ENCODE measurements at places on chromosomes 5 and 9. TPM values are rescaled to one million over a fixed set of nuclear protein-coding genes. Genes with fewer than 3 reads are reported as not detected.

- H3K4me1 ChIP-seq: peaks cover 34% of the 10 kb centered on the region
- H3K36me3 ChIP-seq: no peaks in the 10 kb centered on the region
- H3K4me3 ChIP-seq: peak overlapping the region; percentile 93
- H3K27me3 ChIP-seq: no peaks in the 10 kb centered on the region
These were observed 1.3 kb upstream of the NIPBL start for GRCh38 chr5:36875051-36875789.

- no peaks in the 10 kb centered on the region for H3K4me1 ChIP-seq
- H3K4me3 ChIP-seq: no peak overlapping the region
- no peaks in the 10 kb centered on the region for H3K36me3 ChIP-seq
- H3K27ac ChIP-seq: no peak overlapping the region
- no peak for DNase-seq
These were observed 287.0 kb downstream of the GAS1 start for GRCh38 chr9:86660146-86660943.

GRCh38 chr5:150599917-150600511 lies 40.4 kb upstream of the SYNPO start:
- no peaks in the 10 kb centered on the region for H3K36me3 ChIP-seq
- H3K27me3 ChIP-seq: no peaks in the 10 kb centered on the region
- H3K4me3 ChIP-seq: no peak overlapping the region

DNA sequence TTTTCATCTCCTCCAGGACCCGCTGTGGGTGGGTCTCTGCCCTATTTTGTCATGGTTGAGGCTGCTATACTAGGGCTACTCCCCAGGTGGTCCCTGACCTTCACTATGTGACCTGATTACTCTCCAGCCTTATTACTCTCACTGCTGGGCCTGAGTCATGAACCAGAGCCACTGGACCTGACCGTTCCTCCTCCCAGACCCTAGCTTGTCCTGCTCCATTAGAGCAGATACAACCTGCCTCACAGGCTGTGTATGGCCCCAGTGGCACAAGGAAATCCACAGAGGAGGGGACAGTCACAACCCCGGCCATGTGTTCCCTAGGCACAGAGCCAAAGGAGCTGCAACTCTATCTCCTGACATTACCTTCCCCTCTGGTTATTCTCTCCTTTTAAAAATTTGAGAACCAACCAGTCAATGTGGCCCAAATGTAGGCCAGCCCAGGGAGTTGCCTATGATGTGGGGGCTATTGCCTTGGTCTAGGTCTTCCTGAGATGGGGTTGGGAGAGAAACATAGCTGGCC lies 96.0 kb upstream of the FSTL4 start:
- H3K4me1 ChIP-seq: no peaks in the 10 kb centered on the region
- no peak overlapping the region for H3K4me3 ChIP-seq
- DNase-seq: no peak
- H3K27me3 ChIP-seq: peaks cover 2% of the 10 kb centered on the region
- no peak overlapping the region for H3K27ac ChIP-seq

- no peak overlapping the region for H3K4me3 ChIP-seq
- no peaks in the 10 kb centered on the region for H3K4me1 ChIP-seq
- no peak overlapping the region for H3K27ac ChIP-seq
- no peaks in the 10 kb centered on the region for H3K27me3 ChIP-seq
These were observed 109.8 kb downstream of the HMHB1 start for GRCh38 chr5:143921525-143922311.

GRCh38 chr5:76952795-76953536 lies at the start of gene CRHBP:
TSS of gene CRHBP (plus strand) at chr5:76953045. CDS start at chr5:76953135, 90 bp downstream.
- peak within 1 kb of the TSS; percentile 59 for H3K4me3 ChIP-seq
- no peaks in the 10 kb centered on the region for H3K36me3 ChIP-seq
- H3K27me3 ChIP-seq: no peaks in the 10 kb centered on the region
- no peak for DNase-seq

DNA sequence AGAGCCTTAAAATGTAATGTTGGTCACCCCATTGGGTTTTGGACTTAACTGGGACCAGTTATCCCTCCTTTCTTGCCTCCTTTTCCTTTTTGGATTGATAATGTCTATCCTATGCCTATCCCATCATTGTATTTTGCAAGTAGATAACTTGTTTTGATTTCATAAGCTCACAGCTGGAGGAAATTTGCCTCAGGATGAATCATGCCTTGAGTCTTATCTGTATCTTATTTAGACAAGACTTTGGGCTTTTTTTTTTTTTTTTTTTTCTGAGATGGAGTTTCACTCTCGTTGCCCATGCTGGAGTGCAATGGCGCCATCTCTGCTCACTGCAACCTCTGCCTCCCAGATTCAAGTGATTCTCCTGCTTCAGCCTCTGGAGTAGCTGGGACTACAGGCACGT lies 443.3 kb downstream of the DNAH5 start:
- H3K4me3 ChIP-seq: no peak overlapping the region
- DNase-seq: no peak
- H3K36me3 ChIP-seq: no peaks in the 10 kb centered on the region
- no peak overlapping the region for H3K27ac ChIP-seq
- H3K27me3 ChIP-seq: no peaks in the 10 kb centered on the region

DNA sequence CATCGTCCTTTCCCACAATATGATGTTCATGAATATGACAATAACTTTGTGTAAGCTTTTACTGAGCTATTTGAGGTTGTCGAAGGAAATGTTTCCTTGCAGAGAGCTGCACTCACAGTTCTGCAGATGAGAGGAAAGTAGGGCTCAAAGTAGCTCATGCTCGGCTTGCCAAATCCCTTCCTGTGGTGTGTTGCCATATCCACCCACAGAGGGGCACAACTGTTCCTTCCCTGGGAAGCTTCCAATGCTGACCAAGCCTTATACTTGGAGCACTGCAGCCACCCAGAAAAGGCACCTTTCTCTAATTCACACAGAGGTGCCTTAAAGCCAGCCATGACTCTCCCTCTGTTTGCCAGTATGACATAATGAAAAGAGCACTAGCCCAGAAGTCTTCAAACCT lies 390.3 kb downstream of the CAAP1 start:
- H3K4me1 ChIP-seq: no peaks in the 10 kb centered on the region
- no peak overlapping the region for H3K27ac ChIP-seq
- no peaks in the 10 kb centered on the region for H3K36me3 ChIP-seq
- H3K4me3 ChIP-seq: no peak overlapping the region

DNA sequence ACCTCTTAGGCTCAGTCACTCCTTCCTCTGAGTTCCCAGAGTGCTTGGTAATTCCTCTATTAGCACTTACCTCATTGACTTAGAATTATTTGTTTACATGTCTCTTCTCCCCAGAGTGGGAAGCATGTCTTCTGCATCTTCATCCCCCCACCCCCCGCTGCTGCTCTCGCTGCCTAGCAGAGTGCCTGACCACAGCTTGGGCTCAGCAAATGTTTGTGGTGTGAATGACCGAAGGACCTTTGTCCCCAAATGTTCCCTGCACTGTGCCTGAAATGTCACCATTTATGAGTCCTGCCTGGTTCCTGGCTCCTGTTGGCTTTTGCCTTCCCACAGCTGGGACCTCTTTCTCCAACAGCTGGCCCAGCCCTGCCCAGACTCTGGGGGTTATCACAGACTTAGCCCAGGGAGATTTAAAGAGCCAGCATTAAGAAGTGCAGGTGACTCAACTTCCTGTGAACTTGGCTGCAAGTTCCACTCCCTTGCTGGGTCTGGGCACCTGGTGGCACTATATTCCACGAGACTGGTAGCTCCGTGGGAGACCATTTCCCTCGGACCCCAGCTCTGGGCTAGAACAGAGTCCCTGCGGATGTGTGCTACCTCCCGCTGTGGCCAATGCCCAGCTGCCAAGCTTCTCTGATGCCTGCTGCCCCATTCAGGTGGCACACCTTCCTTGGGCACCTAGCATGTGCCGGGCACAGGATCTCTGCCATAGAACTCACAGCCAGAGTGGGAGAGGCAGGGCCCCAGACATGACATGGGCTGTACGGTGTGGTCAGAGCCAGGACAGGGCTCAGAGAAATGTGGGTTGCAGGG lies 1.8 kb upstream of the HMCN2 start:
- H3K27me3 ChIP-seq: no peaks in the 10 kb centered on the region
- H3K36me3 ChIP-seq: no peaks in the 10 kb centered on the region

DNA sequence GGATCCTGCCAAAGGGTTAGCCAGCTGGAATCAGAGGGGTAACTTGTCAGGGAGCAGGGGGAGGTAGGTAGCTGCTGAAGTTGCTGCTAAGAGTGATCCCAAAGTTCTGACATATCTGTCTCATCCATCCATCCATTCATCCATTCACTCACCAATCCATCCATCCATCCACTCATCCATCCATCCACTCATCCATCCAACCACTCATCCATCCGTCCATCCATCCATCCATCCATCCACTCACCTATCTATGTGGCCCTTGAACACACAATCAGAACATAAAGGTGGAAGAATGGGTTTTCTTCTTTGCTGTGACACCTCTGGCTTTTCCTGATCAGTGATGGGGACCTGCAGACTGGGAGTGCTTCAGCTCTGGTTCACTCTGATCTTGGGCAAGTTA lies 3.0 kb upstream of the C5orf52 start:
- peaks cover 12% of the 10 kb centered on the region for H3K4me1 ChIP-seq
- H3K27ac ChIP-seq: no peak overlapping the region
- H3K36me3 ChIP-seq: no peaks in the 10 kb centered on the region

GRCh38 chr5:159971931-159972461 lies 36.9 kb upstream of the TTC1 start:
- no peak overlapping the region for H3K27ac ChIP-seq
- no peaks in the 10 kb centered on the region for H3K36me3 ChIP-seq
- H3K27me3 ChIP-seq: no peaks in the 10 kb centered on the region
- peaks cover 4% of the 10 kb centered on the region for H3K4me1 ChIP-seq
- no peak for DNase-seq

GRCh38 chr5:965604-966344 lies 42.8 kb upstream of the NKD2 start:
- no peaks in the 10 kb centered on the region for H3K4me1 ChIP-seq
- no peaks in the 10 kb centered on the region for H3K36me3 ChIP-seq
- no peak overlapping the region for H3K4me3 ChIP-seq

GRCh38 chr9:13369431-13369830 lies 89.9 kb upstream of the MPDZ start:
- H3K27me3 ChIP-seq: no peaks in the 10 kb centered on the region
- H3K27ac ChIP-seq: no peak overlapping the region

GRCh38 chr9:13868336-13868735 lies 445.6 kb downstream of the NFIB start:
- no peaks in the 10 kb centered on the region for H3K36me3 ChIP-seq
- DNase-seq: no peak
- H3K27me3 ChIP-seq: no peaks in the 10 kb centered on the region
- no peaks in the 10 kb centered on the region for H3K4me1 ChIP-seq
- H3K4me3 ChIP-seq: no peak overlapping the region
- H3K27ac ChIP-seq: no peak overlapping the region

DNA sequence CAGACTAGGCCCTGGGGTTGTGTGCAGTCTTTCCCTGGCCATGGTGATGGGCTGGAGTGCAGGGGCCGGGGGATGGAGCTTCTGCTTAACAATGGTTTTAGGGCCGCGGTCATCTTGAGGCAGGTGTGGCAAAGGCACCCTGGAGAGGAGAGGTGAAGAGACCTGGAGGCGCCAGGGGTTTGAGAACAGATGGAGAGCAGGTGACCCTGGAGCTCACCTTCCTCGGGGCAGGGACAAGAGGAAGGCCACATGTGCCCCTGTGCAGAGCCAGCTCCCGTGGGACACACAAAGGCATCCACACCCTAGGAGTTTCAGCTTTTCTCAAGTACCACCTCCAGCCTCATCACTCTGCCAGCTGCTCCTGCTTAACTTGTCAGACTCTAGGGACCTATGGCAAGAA lies 46.4 kb upstream of the SH3GL2 start:
- no peak for DNase-seq
- no peaks in the 10 kb centered on the region for H3K36me3 ChIP-seq
- H3K27me3 ChIP-seq: no peaks in the 10 kb centered on the region

DNA sequence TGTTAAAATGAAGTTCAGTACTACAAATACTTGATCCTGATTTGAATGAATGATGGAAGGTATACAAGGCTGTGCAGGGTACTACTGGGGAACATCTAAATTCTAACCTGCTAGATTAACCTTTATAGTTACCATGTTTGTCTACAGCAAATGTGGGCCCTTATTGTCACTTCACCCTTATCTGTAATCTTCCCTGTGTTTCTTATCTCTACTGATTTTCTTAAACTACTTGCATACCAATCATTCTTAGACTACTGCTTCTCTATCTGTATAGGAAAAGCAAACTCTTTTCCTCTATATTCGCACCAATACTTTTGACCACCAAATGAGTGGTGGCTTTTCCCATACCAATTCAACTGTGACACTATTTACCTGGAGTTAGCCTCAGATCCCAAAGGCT lies 210.7 kb downstream of the HINT1 start:
- no peaks in the 10 kb centered on the region for H3K4me1 ChIP-seq
- H3K27me3 ChIP-seq: no peaks in the 10 kb centered on the region
- DNase-seq: no peak
- no peak overlapping the region for H3K4me3 ChIP-seq

- H3K4me3 ChIP-seq: no peak overlapping the region
- H3K4me1 ChIP-seq: no peaks in the 10 kb centered on the region
- no peaks in the 10 kb centered on the region for H3K27me3 ChIP-seq
- H3K27ac ChIP-seq: no peak overlapping the region
- no peaks in the 10 kb centered on the region for H3K36me3 ChIP-seq
These were observed 176.7 kb upstream of the DMAC1 start for GRCh38 chr9:7976167-7976755.

- no peaks in the 10 kb centered on the region for H3K36me3 ChIP-seq
- H3K27me3 ChIP-seq: no peaks in the 10 kb centered on the region
- no peak for DNase-seq
- peaks cover 3% of the 10 kb centered on the region for H3K4me1 ChIP-seq
- H3K27ac ChIP-seq: no peak overlapping the region
These were observed 25.6 kb downstream of the C9orf50 start for GRCh38 chr9:129595311-129595741.

GRCh38 chr9:37062336-37062735 lies 28.3 kb upstream of the PAX5 start:
- H3K4me1 ChIP-seq: no peaks in the 10 kb centered on the region
- no peaks in the 10 kb centered on the region for H3K36me3 ChIP-seq
- DNase-seq: no peak
- no peak overlapping the region for H3K4me3 ChIP-seq

GRCh38 chr9:136081826-136082495 lies 13.1 kb downstream of the NACC2 start:
- H3K4me3 ChIP-seq: no peak overlapping the region
- no peak for DNase-seq
- no peaks in the 10 kb centered on the region for H3K27me3 ChIP-seq
- peaks cover 17% of the 10 kb centered on the region for H3K4me1 ChIP-seq

- no peak overlapping the region for H3K4me3 ChIP-seq
- H3K27me3 ChIP-seq: peaks cover 6% of the 10 kb centered on the region
- DNase-seq: no peak
These were observed 5.1 kb upstream of the ELAVL2 start for GRCh38 chr9:23830929-23831730.

The NDOR1 gene
- total RNA-seq: 4.7 TPM

The SLC46A2 gene
- 0.17 TPM for total RNA-seq

The DOK3 gene
- total RNA-seq: 10.2 TPM

The DHX29 gene
- 19.2 TPM for total RNA-seq

The GOLGA1 gene
- 7.1 TPM for total RNA-seq

The SLC6A3 gene
- not detected for total RNA-seq

The SLC35D2 gene
- total RNA-seq: 44.6 TPM

The NUTM2F gene
- total RNA-seq: under 0.01 TPM

The FBXL7 gene
- total RNA-seq: 1.1 TPM

The NR6A1 gene
- total RNA-seq: 6.1 TPM

The SHB gene
- total RNA-seq: 3.4 TPM

The DMGDH gene
- 130 TPM for total RNA-seq

The OR13C8 gene
- not detected for total RNA-seq

The SHOC1 gene
- total RNA-seq: not detected

The CDKN2B gene
- total RNA-seq: 1.3 TPM
